ENCODE measurements at places on chromosomes 3 and 15.
A peak's percentile ranks its signal among the peaks of the same experiment; 100 is the strongest.

DNA sequence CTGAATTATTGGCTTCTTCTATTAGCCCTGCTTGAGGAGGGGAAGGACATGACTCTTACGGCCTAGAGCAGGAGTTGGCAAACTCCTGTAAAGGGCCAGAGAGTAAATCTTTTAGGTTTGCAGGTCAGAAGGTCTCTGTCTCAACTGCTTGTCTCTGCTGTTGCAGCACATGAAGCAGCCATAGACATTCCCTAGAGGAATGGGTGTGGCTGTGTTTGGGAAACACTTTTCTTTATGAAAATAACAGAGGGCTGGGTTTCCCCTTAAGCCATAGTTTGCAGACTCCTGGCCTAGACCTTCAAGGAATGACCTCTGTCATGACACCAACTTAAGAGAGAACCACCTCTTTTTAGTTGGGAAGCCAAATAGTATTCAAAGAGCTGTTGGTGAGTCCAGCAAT, 10.3 kb downstream of the TRAK1 start:
- no peak for DNase-seq

DNA sequence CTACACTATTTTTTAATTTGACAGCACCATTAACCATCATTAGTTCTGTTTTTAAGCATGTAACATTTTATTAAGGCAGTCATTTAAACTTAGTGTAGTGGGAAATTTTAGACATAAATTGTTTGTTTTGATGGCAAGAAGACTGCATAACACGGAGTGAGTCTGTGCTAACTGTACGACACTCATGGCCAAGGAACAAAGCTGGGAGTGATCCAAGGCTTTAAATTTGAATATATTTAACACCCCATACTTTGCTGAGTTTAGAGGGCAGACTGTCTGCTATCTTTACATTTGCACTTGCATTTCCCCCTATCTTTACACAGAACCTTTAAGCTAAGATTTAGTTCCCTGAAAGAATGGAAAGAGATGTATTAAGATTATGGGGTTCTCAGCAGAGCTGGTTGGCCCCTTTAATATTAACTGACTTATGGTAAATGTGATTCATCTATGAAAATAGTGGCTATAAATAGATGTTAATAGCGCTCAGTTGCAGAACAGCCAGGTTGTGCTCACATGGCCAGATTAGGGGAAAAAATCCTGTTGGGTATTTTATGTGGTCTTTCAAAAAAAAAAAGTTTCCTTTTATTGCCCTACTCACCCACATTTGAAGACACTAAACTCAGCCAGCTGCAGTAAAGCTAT, 120.7 kb downstream of the CMSS1 start:
- no peak for DNase-seq

GRCh38 chr3:179853176-179853575, 183.6 kb downstream of the PEX5L start:
- peak; percentile 21 for DNase-seq

GRCh38 chr15:59158701-59159034, 48.0 kb upstream of the LDHAL6B start:
- no peak for DNase-seq
